ENCODE measurements at places on chromosomes 1 and 21. TPM values are rescaled to one million over a fixed set of nuclear protein-coding genes. Genes with fewer than 3 reads are reported as not detected.

The MAP10 gene
- total RNA-seq, result 2.2 TPM

The HAPLN2 gene
- total RNA-seq, result not detected

The ERG gene
- total RNA-seq, result 20.9 TPM

The NOTCH2NLA gene
- 59.4 TPM for total RNA-seq

DNA sequence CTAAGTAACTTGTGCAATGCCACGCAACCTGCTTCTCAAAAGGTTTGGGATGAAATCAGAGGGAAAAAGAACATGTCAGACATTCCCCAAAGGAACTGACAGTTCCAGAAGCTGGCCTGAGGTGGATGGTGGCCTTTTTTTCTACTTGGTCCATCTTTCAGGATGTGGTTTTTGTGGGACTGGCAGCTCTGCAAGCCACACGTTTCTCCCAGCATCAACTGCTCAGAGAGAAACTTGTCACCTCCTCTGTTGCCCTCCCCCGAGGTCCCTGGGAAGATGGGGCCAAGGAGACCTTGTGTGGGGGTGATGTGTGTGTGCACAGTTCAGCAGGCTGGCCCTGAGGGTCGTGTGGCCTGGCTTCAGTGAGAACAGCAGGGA lies 2.5 kb upstream of the DHRS3 start:
- no peak overlapping the region for H3K4me3 ChIP-seq
- H3K27ac ChIP-seq, result peak overlapping the region; percentile 95
- H3K36me3 ChIP-seq, result no peaks in the 10 kb centered on the region
- DNase-seq, result no peak
- peaks cover 43% of the 10 kb centered on the region for H3K4me1 ChIP-seq
- H3K27me3 ChIP-seq, result no peaks in the 10 kb centered on the region

GRCh38 chr21:29443411-29444010 lies 144.8 kb downstream of the BACH1 start:
- H3K27ac ChIP-seq, result no peak overlapping the region
- no peak for DNase-seq
- no peaks in the 10 kb centered on the region for H3K36me3 ChIP-seq

DNA sequence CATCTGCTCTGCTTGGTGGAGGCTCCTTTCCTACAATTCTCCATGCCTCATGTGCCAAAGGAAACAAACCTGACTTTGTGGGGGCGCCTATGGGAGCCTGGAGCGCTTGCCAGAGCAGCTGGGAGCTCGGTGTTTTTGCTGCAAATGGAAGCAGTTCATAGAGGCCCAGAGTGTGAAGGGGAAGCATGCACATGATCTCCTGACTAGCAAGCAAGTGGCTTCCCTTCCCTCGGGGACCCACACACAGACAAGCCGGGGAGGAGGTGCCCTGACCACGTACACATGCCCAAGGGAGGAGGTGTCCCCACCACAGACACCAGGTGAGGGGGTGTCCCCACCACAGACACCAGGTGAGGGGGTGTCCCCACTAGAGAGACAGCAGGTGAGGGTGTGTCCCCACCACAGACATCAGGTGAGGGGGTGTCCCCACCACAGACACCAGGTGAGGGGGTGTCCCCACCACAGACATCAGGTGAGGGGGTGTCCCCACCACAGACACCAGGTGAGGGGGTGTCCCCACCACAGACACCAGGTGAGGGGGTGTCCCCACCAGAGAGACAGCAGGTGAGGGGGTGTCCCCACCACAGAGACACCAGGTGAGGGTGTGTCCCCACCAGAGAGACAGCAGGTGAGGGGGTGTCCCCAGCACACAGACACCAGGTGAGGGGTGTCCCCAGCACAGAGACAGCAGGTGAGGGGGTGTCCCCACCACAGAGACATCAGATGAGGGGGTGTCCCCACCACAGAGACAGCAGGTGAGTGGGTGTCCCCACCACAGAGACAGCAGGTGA lies 106.8 kb downstream of the CRYAA start:
- H3K27me3 ChIP-seq, result no peaks in the 10 kb centered on the region
- no peak overlapping the region for H3K4me3 ChIP-seq
- no peak overlapping the region for H3K27ac ChIP-seq
- H3K4me1 ChIP-seq, result peaks cover 21% of the 10 kb centered on the region
- no peak for DNase-seq
- no peaks in the 10 kb centered on the region for H3K36me3 ChIP-seq

DNA sequence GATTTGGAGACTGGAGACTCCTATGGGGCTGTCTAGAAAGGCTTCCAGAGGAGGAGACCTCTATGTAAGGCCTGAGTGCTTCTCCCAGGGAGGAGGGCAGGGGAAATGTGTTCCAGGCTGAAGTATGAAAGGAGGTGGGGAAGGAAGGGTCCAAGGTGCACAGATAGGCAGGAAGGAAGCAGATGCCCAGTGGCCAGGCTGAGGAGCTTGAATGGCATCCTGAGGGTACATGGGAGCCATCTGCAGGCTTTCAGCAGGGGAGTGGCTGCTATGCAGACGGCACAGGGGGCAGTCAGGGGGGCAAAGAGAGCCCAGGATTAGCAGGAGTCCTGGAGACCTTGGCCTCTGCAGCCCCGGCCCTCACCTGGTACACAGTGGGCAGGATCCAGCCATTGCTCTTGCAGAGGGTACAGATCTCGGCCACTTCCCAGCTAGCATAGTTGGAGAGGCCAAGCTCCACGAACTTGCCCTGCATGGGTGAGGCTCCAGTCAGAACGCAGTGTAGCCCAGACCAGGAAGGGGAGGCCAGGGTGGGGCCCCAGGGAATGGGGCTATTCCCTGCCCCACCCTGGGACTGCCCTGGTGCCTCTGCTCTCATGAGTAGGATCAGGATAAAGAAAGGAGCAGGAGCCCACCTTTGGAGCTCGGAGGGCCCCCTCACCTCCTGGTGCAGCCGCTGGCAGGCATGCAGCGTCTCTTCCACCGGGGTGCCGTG lies 4.0 kb downstream of the AKR7A2 start:
- DNase-seq, result peak; percentile 81
- H3K27me3 ChIP-seq, result no peaks in the 10 kb centered on the region
- no peaks in the 10 kb centered on the region for H3K36me3 ChIP-seq
- H3K4me3 ChIP-seq, result no peak overlapping the region
- peaks cover 34% of the 10 kb centered on the region for H3K4me1 ChIP-seq

GRCh38 chr1:1093610-1093943 lies 19.5 kb upstream of the RNF223 start:
- H3K4me3 ChIP-seq, result no peak overlapping the region
- no peaks in the 10 kb centered on the region for H3K4me1 ChIP-seq
- H3K27ac ChIP-seq, result no peak overlapping the region
- no peaks in the 10 kb centered on the region for H3K36me3 ChIP-seq

DNA sequence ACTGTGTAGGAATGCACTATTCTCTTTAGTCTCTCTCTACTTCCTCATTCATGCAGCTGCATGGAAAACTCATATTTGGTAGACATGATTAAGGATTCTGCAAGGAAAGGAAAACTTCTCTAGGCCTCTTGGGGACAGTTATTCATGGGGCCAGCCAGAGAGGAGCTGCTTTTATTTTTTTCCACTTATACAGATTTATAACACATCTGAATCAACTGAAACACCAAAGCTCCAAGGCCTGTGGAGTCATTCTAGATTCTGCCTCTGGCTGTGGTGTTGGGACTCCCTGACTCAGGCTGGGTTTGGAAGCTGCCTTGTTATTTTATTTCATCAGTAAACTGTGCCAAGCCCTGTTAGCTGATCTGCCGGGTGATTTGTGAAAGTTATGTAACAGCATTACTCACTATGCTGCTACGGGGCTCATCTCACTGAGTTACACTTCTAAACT lies 83.9 kb upstream of the EDEM3 start:
- no peak overlapping the region for H3K4me3 ChIP-seq
- H3K27me3 ChIP-seq, result no peaks in the 10 kb centered on the region
- no peak for DNase-seq
- H3K27ac ChIP-seq, result peak overlapping the region; percentile 66
- H3K4me1 ChIP-seq, result peaks cover 34% of the 10 kb centered on the region
- no peaks in the 10 kb centered on the region for H3K36me3 ChIP-seq

DNA sequence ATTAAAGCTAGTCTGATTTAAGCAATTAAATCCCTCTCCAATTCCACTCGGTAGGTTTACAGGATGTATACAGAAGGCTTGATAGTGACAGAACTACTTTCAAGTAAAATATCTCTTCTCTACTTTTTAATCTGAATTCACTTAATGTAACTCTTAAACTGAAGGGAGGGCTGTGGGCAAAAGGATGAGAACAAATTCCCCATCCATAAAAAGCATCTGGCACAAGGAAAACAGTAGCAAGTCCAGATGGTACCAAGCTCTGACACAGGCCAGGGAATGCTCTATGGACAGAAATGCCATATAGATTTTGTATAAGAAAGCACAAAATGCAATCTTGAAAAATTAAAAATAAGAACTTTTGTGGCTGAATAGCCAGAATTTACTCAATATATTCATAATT lies 53.1 kb upstream of the USH2A start:
- no peaks in the 10 kb centered on the region for H3K36me3 ChIP-seq
- no peak overlapping the region for H3K4me3 ChIP-seq
- no peaks in the 10 kb centered on the region for H3K4me1 ChIP-seq

DNA sequence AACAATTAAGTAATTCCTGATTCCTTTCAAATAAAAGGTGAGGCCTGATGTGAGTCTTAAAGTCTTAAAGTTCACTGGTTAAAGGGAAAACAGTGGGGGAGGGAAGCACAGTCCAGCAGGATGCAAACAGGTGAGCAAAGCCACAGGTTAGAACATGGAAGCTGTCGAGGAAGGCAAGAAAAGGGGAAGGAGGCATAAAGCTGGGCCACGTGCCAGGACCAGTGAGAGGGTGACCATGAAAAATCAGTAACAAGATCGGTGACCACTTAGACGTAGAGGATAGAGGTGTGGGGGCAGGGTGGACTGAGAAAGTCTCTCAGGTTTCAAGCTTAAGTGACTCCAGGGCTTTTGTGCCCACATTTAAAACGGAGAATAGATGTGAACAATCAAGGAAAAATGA lies 231.3 kb downstream of the SETD4 start:
- no peak overlapping the region for H3K4me3 ChIP-seq
- H3K36me3 ChIP-seq, result no peaks in the 10 kb centered on the region
- H3K27me3 ChIP-seq, result no peaks in the 10 kb centered on the region
- no peaks in the 10 kb centered on the region for H3K4me1 ChIP-seq
- H3K27ac ChIP-seq, result no peak overlapping the region
- DNase-seq, result no peak

- no peaks in the 10 kb centered on the region for H3K4me1 ChIP-seq
- no peak overlapping the region for H3K4me3 ChIP-seq
- DNase-seq, result no peak
- H3K27ac ChIP-seq, result no peak overlapping the region
- no peaks in the 10 kb centered on the region for H3K36me3 ChIP-seq
Observed at GRCh38 chr1:20058531-20058930, 11.5 kb upstream of the PLA2G5 start.

GRCh38 chr1:112074711-112075110 lies 85.2 kb upstream of the KCND3 start:
- H3K4me3 ChIP-seq, result no peak overlapping the region
- H3K27ac ChIP-seq, result no peak overlapping the region
- no peak for DNase-seq
- no peaks in the 10 kb centered on the region for H3K27me3 ChIP-seq

- no peaks in the 10 kb centered on the region for H3K36me3 ChIP-seq
- no peak for DNase-seq
- no peaks in the 10 kb centered on the region for H3K27me3 ChIP-seq
Observed at GRCh38 chr1:17306407-17306806, 1.6 kb upstream of the PADI4 start.

- H3K27ac ChIP-seq, result no peak overlapping the region
- H3K4me3 ChIP-seq, result no peak overlapping the region
- H3K27me3 ChIP-seq, result no peaks in the 10 kb centered on the region
- no peak for DNase-seq
Observed at GRCh38 chr1:235820061-235820460, 46.6 kb downstream of the LYST start.

DNA sequence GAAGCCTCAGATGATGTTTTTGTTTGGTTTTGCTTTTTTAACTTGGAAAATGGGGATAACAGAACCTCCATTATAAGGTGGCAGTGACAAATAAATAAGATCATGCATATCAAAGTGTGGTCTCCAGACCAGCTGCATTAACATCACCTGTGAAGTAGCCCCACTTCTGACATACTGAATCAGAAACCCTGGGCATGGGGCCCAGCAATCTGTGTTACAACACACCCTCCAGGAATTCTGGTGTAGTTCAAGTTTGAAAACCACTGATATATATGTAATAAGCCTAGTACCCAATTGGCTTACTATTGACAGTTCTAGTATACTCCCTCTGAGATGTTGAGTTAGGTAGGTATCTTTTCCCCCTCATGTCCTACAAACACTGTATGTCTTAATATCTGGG lies 24.1 kb upstream of the RNF19B start:
- H3K36me3 ChIP-seq, result no peaks in the 10 kb centered on the region
- H3K27me3 ChIP-seq, result no peaks in the 10 kb centered on the region
- H3K4me3 ChIP-seq, result no peak overlapping the region
- peaks cover 53% of the 10 kb centered on the region for H3K4me1 ChIP-seq
- no peak for DNase-seq

DNA sequence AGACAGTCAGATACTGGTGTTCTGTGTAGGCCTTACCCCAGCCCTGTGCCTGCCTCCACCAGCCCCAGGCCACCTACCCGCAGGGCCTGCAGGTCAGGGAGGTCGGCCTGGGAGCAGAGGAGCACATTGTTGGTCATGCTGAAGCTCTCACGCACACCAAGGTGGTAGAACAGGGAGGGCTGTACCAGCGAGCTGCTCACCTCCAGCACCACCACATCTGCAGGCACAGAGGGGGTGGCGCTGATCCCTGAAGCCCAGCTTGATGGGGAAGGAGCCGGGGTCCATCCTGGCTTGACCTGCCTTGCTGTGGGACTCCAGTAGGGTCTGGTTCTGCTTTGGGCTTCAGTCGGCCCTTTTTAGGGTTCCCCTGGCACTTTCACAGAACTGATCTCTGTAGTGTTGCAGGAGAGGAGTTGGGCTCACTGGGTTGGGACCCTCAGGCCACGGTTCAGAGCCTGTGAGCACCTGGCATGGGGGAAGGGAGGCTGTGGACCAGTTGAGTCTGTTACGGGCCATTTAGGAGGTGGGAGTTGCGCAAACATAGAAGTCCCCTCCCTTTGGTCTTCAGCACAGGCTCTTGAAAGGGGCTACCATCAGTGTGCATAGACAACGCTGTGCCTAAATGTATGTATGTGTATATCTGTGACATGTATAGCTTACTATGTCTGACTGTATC lies 1.9 kb downstream of the MAP3K6 start:
- peaks cover 45% of the 10 kb centered on the region for H3K36me3 ChIP-seq
- no peaks in the 10 kb centered on the region for H3K27me3 ChIP-seq
- H3K4me3 ChIP-seq, result peak overlapping the region; percentile 75
- no peak for DNase-seq

DNA sequence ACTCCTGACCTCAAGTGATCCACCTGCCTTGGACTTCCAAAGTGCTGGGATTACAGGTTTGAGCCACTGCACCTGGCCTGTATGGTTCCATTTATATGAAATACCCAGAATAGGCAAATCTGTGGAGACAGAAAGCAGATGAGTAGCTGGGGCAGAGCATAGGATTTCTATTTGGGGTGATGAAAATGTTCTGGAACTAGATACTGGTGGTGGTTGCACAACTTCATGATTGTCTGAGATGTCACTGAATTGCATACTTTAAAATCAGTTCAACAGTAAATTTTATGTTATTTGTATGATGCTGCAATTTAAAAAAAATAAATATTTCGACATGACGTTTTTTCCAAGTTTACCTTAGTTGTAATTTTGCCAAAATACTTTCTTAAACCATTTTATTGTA lies 23.9 kb downstream of the ITSN1 start:
- peaks cover 13% of the 10 kb centered on the region for H3K4me1 ChIP-seq
- no peaks in the 10 kb centered on the region for H3K36me3 ChIP-seq

Measured in vagina (tissue), 2 donors.